ENCODE measurements at places on chromosomes 3 and 15. TPM values are rescaled to one million over a fixed set of nuclear protein-coding genes. Genes with fewer than 3 reads are reported as not detected.

ZNF860 gene
- not detected for total RNA-seq

ALDH1A2 gene
- not detected for total RNA-seq

ITIH1 gene
- not detected for total RNA-seq

TIMP4 gene
- not detected for total RNA-seq

CCR1 gene
- 0.38 TPM for total RNA-seq

AQR gene
- 40.7 TPM for total RNA-seq

NAA80 gene
- 47.0 TPM for total RNA-seq

MESP2 gene
- total RNA-seq = not detected
